Kidney (tissue), 22 donors: ENCODE measurements at places on chromosomes 12 and 14.

DNA sequence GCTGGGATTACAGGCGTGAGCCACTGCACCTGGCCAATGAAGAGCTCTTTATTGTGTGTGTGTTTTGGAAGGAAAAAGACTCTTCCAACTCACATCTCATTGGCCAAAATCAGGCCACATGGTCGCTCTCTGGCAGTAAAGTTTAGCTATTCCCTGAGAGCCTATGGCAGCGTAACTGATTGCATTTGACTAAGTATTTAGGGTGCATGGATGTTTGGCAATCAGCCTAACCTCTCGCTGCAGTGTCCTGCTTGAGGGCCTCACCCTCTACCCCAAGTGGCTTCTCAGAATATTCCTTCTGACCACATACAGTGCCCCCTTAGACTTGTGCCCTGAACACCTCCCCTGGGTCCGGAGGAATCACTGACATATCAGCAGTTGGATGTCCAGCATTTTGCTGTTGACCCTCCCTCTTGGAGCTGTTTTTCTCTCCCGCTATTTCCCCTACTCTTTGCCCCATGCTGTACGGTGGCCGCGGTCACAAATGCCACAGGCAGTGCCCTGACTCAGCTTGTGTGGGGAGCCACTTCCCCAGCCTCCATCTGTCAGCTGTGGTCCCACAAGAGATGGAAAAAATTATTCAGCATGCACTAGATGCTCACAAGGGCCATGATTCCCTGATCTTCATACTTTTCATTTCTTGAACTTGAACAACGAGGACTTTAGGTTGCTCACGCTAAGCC is 9.5 kb downstream of the PHETA1 start:
- DNase-seq = no peak

DNA sequence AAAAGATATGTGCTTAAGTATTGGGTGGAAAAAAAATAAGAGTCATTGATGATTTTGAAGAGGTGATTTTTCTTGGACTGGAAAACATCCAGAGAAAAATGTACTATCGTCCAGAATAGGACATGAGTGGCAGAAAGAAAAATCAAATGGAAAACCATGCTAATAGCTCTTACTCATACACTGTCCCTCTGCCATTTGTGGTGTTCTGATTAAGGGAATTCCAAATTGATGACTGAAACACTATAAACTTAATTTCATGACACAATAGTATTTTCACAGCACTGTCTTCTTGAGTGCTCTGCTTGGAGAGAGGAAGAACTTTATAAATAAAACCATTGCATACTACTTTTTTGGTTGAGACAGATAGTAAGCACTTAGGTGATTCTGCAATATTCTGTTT is 72.4 kb downstream of the USP15 start:
- DNase-seq = no peak

DNA sequence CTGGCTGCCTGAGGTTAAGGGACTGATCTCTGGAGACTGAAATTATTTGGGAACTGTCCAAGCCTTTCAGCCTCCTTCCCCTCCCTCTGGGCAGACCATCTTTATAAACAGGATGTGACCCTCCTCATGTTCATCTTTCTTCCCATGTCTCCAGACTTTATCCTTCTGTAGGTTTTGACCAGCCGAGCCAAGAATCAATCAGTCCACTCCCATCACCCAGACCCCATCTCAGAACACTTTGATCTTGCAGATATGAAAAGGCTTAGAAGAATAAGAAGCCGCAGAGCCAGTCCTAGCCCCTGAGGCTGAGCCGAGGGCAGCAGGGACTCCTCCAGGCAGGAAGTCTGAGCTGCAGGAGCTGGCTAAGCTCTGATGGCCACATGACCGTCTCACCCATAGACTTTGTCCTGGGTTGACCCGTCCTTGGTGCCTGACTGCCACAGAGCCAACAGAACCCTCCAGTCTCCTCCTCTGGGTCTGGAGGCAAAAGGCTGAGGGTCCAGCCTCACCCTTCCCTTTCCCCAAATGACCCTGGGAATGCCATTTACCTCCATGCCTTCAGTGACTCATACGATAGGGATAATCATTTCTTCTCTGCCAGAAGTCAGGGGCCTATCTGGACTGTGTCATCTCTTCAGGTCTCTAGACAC is 1.6 kb downstream of the KRT71 start:
- DNase-seq = no peak

- DNase-seq = no peak
Measured at GRCh38 chr14:75881994-75882393, 99.8 kb downstream of the TGFB3 start.
